ENCODE measurements at places on chromosomes 1 and 21.

DNA sequence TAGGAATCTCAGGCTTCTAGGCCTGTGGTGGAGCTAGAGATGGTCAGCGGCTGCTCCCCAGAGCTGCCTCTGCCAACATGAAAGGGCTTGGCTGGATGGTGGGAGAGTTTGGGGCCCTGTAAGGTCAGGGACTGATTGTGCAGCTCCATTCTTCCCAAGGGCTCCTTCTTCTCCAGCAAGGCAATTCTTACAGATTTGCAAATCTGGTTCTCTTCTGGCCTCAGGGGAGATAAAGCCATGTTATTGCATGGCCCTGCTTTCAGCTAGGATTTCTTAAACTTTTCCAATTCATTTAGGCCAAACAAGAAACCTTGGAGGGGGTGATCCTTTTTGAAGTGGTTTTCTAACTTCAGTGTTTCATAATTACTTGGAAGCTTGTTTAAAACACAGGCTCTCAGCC is 213.4 kb downstream of the PRDM2 start:
- DNase-seq, result no peak

DNA sequence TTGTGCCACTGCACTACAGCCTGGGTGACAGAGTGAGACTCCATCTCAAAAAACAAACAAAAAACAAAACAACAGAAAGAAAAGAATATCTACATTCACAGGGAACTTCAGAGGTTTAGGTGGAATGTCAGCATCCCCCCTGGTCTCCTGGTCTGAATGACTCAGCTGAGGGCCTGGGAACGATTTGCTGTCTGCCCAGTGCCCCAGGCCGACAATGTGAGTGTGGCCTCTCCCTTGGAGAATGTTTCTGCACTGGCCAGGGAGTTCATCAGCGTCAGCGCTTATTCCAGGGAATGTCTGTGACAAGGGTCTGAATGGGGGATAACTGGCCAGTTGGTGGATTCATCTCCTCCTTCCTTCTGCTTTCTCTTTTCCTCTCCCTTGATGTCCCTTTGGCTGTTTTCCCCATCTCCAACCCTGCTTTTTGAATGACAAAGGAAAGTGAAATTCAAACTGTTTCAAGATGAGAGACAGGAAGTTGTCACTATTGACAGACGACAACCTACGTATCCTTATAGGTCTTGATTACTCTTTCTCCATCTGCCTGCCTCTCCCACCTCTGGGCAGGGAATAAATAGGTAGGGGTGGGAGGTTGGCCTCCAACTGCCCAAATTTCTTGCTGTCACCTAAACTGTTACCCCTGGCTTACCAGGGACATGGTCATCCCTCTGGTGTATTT is 213.1 kb downstream of the HHAT start:
- no peak for DNase-seq

DNA sequence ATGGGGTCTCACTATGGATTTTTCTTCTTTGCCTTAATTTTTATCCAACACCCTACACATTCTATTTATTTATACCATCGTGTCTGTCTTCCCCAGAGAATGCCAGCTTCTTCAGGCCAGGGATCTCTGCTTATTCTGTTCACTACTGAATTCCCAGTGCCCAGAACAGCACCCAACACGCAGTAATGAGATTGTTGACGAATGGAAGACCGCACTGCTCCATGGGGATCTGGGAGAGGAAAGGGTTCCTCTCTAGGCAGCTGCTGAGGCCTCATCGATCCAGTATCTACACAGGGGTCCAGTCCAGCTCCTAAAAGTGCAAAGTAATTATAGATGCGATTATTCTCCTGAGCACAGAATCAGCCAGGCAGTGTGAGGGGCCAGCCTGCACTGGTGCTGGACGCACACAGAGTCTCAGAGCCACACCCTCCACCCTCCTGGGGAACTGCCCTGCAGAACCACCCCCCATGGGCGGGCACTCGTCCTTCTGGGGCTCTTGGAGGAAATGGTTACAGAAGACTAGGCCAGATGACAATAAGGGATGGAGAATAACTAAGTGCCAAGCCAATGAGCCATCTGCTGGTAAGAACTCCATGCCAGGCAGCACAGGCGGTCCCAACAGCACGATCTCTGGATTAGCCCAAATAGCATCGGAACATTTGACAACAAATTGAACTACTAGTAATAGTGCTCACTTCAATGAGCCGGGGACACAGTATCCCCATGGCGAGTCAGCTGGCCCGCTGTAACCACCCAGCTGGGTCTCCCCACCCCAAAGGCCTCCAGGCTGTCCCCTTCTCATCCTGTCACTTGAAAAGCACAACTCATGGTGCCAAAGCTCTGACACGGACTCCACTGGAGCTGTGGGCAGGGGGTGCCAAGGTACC is 1.7 kb upstream of the PDE9A start:
- no peak for DNase-seq

DNA sequence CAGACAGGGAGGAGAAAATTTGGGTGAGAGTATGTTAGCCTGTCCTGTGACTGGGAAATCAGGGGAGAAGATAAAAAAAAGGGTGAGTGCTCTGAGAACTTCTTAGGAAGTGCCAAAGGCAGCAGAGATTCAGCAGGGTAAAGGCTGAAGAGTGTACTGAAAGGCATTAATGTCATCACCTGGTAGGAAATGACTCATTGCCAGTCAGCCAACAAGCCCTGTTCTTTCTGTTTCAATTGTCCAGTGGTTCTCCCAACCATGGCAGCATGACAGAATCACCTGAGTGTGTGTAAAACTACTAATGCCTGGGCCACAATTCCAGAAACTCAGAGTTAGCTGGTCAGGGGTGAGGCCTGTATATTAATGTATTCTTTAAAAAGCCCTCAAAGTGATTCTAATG is 83.5 kb downstream of the INTS7 start:
- DNase-seq, result no peak

- DNase-seq, result no peak
Observed at GRCh38 chr21:27545754-27546349, 579.0 kb upstream of the ADAMTS5 start.

GRCh38 chr1:201495551-201496295 is 11.2 kb downstream of the CSRP1 start:
- DNase-seq, result no peak

- no peak for DNase-seq
Observed at GRCh38 chr21:42063571-42064521, 7.3 kb upstream of the UMODL1 start.

- DNase-seq, result no peak
Observed at GRCh38 chr1:25967308-25967707, 30.6 kb downstream of the PAFAH2 start.

DNA sequence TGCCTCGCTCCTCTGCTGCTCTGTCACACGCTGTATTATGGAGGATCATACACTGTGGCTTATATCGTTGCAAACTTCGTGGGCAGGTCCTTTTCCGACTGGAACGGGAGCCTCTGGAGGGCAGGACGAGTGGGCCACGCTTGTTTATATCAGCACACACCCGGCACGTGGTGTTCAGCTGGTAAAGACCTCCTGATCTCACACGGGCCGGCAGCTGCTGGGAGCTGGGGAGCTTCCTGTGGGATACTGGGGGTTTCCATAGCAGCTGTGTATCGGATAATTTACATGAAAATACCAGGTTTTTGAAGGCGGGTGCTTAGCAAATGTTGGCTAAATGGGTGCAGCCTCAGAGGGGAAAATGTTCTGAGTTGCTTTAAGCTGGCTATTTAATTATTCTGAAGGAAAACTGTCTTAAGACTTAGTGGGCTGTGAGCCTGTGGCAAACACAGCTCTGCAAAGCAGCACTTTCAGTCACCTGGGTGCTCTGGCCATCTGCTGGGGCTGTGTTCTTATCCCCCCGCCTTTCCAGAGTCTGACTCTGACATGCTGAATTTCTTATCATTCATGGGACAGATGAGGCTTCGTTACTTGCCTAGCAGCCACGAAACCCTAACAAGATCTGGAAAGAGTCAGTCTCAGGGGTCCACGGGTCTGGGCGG is 103.6 kb upstream of the GCLM start:
- no peak for DNase-seq

DNA sequence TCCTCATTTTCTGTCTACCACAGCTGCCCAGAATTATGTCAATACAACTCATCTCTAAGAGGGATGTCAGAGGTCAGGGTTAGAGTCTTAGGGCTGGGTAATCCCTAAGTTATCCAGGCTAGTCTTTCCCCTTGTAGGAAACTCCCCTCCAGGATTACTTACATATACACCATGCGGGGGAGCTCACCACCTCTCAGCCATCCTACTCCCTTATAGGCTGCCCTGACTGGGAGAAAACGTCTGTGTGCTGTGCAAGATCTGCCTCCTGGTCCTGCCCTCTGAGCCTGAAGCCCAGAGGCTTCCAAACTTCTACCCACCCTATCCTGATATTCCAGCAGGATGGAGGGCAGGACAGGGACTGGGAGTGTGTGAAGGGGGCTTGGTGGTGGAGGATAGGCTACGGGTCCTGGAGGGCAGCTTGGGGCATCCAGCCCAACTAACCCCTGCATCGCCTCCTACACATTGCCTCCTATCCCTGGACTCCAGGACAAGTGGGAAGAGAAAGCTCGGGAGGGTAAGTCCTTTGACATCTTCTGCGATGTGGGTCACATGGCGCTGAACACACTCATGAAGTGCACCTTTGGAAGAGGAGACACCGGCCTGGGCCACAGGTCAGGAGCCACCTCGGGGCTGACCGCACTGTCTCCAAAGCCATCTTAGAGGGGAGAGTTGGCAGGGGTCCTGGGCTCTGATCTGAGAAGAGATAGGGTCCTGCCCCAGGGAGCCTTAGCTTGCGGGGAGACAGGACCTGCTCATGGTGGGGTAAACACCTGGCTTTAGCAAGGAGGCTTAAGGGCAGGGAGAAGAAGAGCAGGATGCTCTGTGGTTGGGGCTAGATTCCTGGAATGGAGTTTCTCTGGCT is 14.4 kb downstream of the CYP4B1 start:
- no peak for DNase-seq

GRCh38 chr1:51664421-51665240 is 47.7 kb downstream of the OSBPL9 start:
- DNase-seq, result no peak

DNA sequence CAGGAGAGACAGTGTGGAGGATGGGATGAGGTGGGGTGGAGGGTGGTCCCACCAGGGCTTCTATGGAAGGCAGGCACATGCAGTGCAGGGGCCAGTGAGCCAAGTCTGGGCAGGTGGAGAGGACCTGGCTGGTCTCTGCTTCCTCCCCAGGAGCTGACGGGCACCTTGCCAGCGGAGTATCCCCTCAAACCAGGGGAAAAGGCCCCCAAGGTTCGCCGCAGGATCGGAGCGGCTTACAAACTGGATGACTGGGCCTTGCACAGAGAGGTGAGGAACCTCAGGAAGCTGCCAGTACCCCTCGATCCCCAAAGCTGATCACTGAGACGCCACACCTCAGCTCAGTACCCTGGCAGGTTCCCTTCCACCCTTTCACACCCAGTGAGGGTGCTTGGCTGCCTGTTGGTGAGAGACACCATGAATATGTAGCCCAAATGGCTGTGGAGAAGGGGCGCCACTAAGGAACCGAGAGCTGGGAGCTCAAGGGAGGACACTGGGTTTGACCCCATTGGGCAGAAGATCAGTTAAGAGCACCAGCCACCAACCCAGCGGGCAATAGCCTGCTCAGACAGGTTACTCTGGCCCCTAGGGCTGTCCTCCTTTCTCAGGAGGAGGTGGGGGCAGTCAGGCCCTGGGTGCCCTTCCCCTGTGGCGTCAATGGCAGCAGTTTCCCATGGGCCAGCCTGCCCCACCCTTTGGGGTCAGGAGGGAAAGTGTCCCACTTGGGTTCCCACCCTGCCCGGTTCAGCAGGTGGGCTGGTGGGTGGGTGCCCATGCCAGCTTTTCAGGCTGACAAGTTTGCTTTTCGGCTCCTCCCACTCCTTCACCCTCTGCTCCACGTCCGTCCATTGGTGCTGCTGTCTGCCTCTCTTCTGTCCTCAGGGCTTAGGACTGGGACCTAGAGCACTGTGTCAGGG is 5.5 kb downstream of the INAVA start:
- no peak for DNase-seq

GRCh38 chr21:27631471-27631870 is 664.6 kb upstream of the ADAMTS5 start:
- DNase-seq, result no peak

GRCh38 chr21:29654855-29655254 is 284.9 kb downstream of the GRIK1 start:
- DNase-seq, result no peak

- DNase-seq, result no peak
Observed at GRCh38 chr1:229258757-229259060, 12.2 kb upstream of the RAB4A start.

- no peak for DNase-seq
Observed at GRCh38 chr1:164581762-164582161, 22.8 kb downstream of the PBX1 start.

DNA sequence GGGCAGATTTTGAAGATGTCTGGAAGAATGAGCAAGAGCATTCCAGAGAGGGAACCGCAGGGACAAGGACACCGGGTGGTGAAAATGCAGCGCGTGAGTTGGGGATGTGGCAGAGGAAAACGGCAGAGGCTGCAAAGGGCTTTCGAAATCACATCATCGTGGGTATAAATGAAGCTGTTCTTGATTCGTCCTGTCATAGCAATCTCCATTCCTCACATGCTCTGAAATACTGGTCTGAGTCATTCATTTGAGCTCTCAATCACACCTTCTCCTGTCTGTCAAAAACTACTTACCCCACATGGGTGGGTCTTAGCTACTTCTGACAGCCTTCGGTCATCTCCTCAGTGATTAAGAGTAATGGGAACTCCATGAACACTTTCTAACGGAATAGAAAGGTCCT is 81.5 kb downstream of the ERG start:
- DNase-seq, result no peak

- no peak for DNase-seq
Observed at GRCh38 chr21:31895077-31895835, 22.4 kb downstream of the HUNK start.

GRCh38 chr1:170670802-170671628 is 7.1 kb downstream of the PRRX1 start:
- no peak for DNase-seq

DNA sequence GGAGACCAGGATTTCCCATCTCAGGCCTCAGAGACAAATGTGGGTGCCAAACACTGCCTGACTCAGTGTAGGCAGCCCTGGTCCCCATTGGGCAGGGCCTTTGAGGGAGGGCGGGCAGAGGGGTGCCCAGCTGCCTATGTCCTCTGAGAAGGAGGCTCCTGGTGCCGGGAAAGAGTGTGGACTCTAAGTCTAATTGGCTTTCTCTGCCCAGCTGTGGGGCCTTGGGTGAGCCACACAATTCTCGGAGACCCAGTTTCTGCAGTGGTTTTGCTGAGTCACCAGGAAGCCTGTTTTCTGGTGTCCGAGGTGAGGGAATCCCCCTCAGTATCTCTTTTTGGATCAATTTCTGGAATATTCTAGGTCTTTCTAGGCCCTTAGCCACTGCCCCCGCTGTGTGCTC is 35.3 kb upstream of the ACTL8 start:
- DNase-seq, result no peak

DNA sequence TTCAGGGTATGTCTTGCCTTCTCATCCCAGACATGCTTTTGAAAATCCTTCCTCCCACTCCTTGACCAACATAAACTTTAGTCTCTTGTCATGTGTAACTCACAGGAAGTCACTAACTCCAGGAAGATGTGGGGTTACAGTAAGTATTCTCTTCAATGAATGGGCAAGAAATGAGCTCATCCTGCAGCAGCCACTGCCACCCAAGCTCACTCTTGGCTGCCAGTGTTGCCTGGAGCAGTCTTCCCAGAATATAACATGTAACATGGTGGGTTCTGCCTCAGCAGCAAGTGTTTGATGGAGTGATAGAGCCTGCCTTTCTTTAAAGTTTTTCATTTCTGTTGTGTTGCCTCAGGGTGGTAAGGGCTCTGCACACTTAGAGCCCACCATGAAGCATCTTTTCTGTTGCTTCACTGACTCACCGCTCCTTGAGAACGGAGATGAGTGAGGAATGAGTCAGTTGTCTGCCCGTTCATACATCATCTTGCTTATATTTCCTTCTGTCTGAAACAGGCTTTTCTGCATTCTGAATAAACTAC is 187.0 kb downstream of the TPR start:
- no peak for DNase-seq

GRCh38 chr21:34724857-34725195 is 56.0 kb downstream of the CLIC6 start:
- DNase-seq, result no peak
